ENCODE measurements at places on chromosomes 1 and 21. TPM values are rescaled to one million over a fixed set of nuclear protein-coding genes. Genes with fewer than 3 reads are reported as not detected.
A peak's percentile ranks its signal among the peaks of the same experiment; 100 is the strongest.

Gene TNN
- polyA plus RNA-seq: not detected

Gene DPT
- polyA plus RNA-seq: not detected

Gene NBPF10
- polyA plus RNA-seq: 1.9 TPM

Gene ATAD3C
- not detected for polyA plus RNA-seq

Gene KCNE2
- not detected for polyA plus RNA-seq

Gene AZIN2
- polyA plus RNA-seq: 7.0 TPM

- no peak for DNase-seq
Measured at GRCh38 chr1:117416546-117417125, 49.4 kb downstream of the MAN1A2 start.

- no peak for DNase-seq
Measured at GRCh38 chr21:45575993-45576837, 34.0 kb upstream of the SLC19A1 start.

- DNase-seq: no peak
Measured at GRCh38 chr1:15985611-15986297, 9.9 kb upstream of the ZBTB17 start.

DNA sequence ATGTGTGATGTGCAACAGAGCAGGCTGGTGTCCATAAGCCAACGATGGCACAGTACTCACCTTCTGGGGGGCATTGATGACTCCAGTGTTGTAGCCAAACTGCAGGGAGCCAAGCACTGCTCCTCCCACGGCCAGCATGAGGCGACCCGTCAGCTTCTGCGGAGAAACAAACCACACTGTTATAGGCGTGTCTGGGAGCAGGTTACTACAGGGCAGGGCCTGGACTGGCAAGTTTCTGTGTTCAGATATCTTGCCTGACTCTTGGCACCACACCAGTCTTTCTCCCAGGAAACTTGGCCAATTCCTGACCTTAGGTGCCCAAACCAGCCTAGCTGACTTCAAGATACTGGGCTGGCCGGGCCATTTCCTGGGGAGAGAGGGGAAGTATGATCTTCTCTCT lies 15.5 kb downstream of the SLC2A1 start:
- DNase-seq: no peak

GRCh38 chr1:233406994-233407631 lies 79.6 kb downstream of the MAP3K21 start:
- DNase-seq: no peak

GRCh38 chr1:230277201-230278025 lies 148.7 kb downstream of the PGBD5 start:
- DNase-seq: no peak

GRCh38 chr1:22662318-22662717 lies 9.3 kb downstream of the C1QB start:
- DNase-seq: no peak

DNA sequence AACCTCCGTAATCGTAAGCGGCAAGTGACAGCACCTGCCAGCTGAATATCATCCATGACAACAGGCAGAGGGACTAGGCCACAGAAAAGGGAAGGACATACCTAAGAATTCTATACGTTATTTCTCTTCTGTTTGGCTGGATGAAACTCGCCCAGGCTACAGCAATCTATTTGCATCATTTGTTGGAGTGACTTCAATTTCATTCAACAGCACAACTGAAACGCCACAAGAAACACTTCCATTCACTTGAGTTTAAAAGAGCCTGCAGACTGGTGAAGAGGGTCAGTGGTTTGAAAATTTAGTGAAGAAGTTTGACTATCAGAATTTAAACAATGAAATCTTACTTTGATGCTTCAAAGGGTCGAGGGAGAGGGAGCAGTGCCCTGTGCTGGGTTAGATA lies 378.7 kb downstream of the LMO4 start:
- no peak for DNase-seq

DNA sequence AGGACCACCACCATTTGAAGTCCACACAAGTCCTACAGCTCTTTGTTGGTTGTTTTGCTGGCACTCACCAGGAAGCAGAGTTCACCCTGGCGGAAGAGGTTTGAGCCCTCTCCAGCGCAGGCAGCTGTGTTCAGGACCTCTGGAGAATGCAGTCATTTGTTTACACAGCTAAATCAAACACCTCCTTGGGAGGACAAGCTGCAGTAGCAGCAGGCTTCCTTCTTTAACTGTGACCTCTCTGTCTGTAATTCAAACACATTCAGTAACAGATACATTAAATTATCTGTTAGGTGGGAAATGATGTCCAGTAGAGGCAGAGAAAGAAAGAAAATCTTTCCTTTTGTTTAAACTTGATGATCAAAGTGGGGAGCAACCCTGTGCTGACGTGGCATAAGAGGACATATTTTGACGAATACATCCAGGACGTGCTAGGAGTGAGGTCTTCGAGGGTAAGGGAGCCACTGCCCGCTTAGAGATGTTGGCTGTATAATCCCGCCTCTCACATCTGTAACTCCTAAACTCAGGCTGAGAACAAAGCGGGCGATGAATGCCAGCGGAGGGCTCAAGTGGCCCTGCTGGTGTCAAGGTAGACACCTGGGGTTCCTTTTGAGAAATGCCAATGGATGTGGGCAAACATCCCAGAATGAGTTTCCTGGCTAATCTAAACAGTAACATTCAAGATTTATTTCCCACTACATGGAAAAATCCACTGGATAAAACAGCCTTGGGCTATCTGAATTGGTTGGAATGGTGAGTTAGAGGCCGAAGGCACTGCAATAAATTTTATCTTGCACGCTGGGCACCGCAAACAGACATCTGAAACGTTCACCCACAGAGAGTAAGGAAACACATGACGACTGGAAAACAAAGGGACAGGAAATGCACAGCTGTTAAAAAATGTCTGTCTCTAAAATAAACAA lies 51.7 kb downstream of the ABCA4 start:
- peak; percentile 62 for DNase-seq

Data from AG04450 (cell line).